PC-3 (cell line): ENCODE measurements at places on chromosomes 11 and 22. TPM values are rescaled to one million over a fixed set of nuclear protein-coding genes. Genes with fewer than 3 reads are reported as not detected.

The HEPN1 gene
- not detected in 2 replicates for total RNA-seq

The P2RX6 gene
- 1.1 TPM in 1 of 2 replicates, not detected in the other for total RNA-seq

The MRGPRX1 gene
- not detected in 2 replicates for total RNA-seq

The C11orf86 gene
- not detected in 2 replicates for total RNA-seq

GRCh38 chr22:28424427-28425080 is 255.1 kb downstream of the TTC28 start:
- H3K27ac ChIP-seq, result no peak overlapping the region
- no peaks in the 10 kb centered on the region for H3K27me3 ChIP-seq
- H3K36me3 ChIP-seq, result no peaks in the 10 kb centered on the region
- peaks cover 18% of the 10 kb centered on the region for H3K4me1 ChIP-seq
- peak; percentile 68 for DNase-seq

DNA sequence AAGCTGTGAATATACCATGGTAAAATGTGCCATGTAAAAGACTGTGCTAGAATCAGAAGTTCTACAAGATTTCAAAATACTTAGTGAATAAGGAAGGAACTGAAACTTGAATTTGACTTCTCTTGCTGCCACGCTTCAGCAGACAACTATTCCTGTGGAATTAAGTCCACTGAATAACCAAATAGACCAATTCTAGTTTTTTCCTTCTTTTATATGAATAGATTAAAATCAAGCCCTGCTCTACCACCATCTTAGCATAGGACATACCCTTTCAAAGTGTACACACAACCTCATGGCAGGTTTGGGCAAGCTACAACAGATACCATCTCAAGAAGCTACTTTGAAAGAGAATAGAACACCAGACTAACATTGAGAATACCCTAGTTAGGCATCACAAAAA is 23.4 kb upstream of the CLNS1A start:
- no peak overlapping the region for H3K27ac ChIP-seq
- H3K27me3 ChIP-seq, result no peaks in the 10 kb centered on the region
- no peak for DNase-seq

DNA sequence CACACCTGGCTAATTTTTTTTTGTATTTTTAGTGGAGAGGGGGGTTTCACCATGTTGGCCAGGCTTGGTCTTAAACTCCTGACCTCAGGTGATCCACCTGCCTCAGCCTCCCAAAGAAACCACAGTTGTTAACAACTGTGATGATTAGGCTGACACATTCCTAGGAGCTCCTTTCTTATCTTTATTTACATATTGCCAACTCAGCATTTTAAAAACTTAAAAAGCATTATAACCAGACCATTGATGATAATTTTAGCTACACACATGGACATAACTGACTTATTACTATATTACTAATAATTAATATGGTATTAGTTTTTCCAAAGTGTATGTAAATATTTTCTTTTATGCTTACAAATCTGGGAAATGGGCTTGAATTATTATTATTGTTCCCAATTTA is 82.9 kb upstream of the FAT3 start:
- no peaks in the 10 kb centered on the region for H3K36me3 ChIP-seq
- no peaks in the 10 kb centered on the region for H3K27me3 ChIP-seq
- no peak for DNase-seq
- H3K4me1 ChIP-seq, result no peaks in the 10 kb centered on the region
- no peak overlapping the region for H3K4me3 ChIP-seq

DNA sequence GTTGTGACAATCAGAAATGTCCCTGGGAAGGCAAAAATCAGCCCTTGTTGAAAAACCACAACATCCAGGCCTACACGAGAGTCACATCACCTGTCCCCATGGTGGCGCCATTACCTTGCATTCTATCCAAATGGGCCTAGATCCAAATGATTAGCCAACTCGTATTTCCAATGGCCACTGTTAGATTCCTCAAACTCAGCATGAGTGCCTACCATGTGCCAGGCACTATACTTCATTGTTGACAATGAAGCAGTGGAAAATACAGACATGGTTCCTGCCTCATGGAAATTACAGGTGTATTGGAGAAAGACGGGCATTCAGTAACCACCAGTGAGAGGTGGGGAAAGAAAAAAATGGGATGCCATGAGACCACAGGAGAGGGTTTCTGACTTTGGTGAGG is 29.8 kb upstream of the CREB3L1 start:
- peak overlapping the region; percentile 68; the same call in 1 of the 2 replicates for H3K27ac ChIP-seq
- no peak overlapping the region for H3K4me3 ChIP-seq
- H3K36me3 ChIP-seq, result no peaks in the 10 kb centered on the region
- H3K27me3 ChIP-seq, result no peaks in the 10 kb centered on the region

DNA sequence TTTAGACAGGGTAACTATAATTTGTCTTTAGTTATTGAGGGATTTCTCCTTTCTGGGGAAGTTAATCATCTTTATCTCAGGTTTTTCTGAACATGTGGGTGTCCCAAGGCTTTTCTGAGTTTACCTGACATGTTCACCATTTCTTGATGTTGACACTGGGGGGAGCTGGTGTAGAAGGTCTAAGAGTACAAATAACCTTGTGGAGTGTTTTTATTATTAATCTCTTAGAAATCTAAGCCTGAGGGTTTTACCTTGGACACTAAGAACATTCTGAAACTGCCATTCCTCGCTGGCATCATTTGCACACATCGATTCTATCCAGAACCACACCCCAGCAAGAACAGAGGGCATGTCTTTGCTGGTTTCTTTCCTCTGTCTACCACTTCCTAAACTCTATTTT is 15.6 kb upstream of the C11orf91 start:
- H3K4me1 ChIP-seq, result peaks cover 57% of the 10 kb centered on the region
- peak; percentile 65 for DNase-seq
- H3K27me3 ChIP-seq, result no peaks in the 10 kb centered on the region
- peak overlapping the region; percentile 85 for H3K27ac ChIP-seq
- peaks cover 72% of the 10 kb centered on the region for H3K36me3 ChIP-seq

- no peaks in the 10 kb centered on the region for H3K4me1 ChIP-seq
- no peaks in the 10 kb centered on the region for H3K36me3 ChIP-seq
- H3K27me3 ChIP-seq, result peaks cover 29% of the 10 kb centered on the region
- H3K27ac ChIP-seq, result no peak overlapping the region
- DNase-seq, result no peak
Measured at GRCh38 chr11:107924306-107924705, 3.9 kb upstream of the RAB39A start.

- H3K27ac ChIP-seq, result no peak overlapping the region
- DNase-seq, result no peak
- no peaks in the 10 kb centered on the region for H3K36me3 ChIP-seq
- no peaks in the 10 kb centered on the region for H3K4me1 ChIP-seq
- H3K27me3 ChIP-seq, result no peaks in the 10 kb centered on the region
- no peak overlapping the region for H3K4me3 ChIP-seq
Measured at GRCh38 chr11:70913715-70914231, 338.6 kb downstream of the SHANK2 start.

DNA sequence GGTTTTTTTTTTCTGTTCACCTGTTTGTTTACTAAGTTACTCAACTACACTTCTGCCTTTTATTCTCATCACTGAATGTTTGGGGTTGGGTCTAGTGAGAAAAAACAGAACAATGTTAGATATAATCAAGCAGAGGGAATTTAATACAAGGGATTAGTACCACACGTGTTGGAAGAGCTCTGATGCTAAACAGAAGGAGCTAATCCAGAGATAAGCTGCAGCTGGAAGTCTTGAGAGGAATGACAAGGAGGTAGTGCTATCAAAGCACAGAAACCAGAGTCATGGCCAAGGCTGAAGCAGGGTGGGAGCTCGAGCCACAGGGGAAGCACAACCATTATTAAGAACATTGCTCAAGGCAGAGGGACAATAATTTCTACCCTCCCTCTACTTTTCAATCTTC is 604.1 kb upstream of the ANO5 start:
- no peaks in the 10 kb centered on the region for H3K4me1 ChIP-seq
- H3K27ac ChIP-seq, result no peak overlapping the region
- no peak for DNase-seq

GRCh38 chr11:125408311-125408711 is 87.8 kb downstream of the FEZ1 start:
- H3K27ac ChIP-seq, result no peak overlapping the region
- peaks cover 95% of the 10 kb centered on the region for H3K27me3 ChIP-seq
- no peak for DNase-seq
- no peaks in the 10 kb centered on the region for H3K36me3 ChIP-seq
- no peak overlapping the region for H3K4me3 ChIP-seq
- no peaks in the 10 kb centered on the region for H3K4me1 ChIP-seq

GRCh38 chr11:100991541-100991940 is 138.1 kb downstream of the PGR start:
- H3K4me3 ChIP-seq, result no peak overlapping the region
- DNase-seq, result no peak
- no peaks in the 10 kb centered on the region for H3K27me3 ChIP-seq
- no peaks in the 10 kb centered on the region for H3K36me3 ChIP-seq
- no peak overlapping the region for H3K27ac ChIP-seq
- H3K4me1 ChIP-seq, result no peaks in the 10 kb centered on the region

DNA sequence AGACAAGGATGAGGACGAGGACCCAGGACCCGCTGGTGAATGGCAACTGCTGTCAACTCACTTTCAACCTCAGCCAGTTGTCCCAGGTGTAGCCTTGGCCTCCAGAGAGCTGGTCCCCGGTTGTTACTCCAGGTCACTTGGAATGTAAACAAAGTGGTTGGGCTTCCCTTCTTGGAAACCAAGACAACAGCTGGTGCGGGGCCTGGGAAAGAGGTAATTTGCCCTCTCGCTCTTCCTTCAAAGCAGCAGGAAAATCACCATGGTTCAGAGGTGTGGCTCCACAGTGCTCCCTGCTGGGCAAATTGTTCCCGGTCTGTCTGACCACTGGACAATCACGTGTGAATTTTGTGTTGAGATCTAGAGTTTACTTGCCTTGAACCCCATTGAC is 15.0 kb downstream of the SLC1A2 start:
- no peak overlapping the region for H3K4me3 ChIP-seq
- DNase-seq, result peak; percentile 69
- H3K27ac ChIP-seq, result no peak overlapping the region
- no peaks in the 10 kb centered on the region for H3K4me1 ChIP-seq
- no peaks in the 10 kb centered on the region for H3K27me3 ChIP-seq
- H3K36me3 ChIP-seq, result no peaks in the 10 kb centered on the region

- H3K36me3 ChIP-seq, result no peaks in the 10 kb centered on the region
- peak overlapping the region; percentile 6 for H3K27ac ChIP-seq
- DNase-seq, result peak; percentile 79
- H3K27me3 ChIP-seq, result no peaks in the 10 kb centered on the region
Measured at GRCh38 chr11:12411806-12412727, 34.7 kb downstream of the PARVA start.

- H3K4me3 ChIP-seq, result no peak overlapping the region
- peaks cover 17% of the 10 kb centered on the region for H3K4me1 ChIP-seq
- peak; percentile 56 for DNase-seq
Measured at GRCh38 chr22:43823353-43823908, 11.3 kb upstream of the EFCAB6 start.

DNA sequence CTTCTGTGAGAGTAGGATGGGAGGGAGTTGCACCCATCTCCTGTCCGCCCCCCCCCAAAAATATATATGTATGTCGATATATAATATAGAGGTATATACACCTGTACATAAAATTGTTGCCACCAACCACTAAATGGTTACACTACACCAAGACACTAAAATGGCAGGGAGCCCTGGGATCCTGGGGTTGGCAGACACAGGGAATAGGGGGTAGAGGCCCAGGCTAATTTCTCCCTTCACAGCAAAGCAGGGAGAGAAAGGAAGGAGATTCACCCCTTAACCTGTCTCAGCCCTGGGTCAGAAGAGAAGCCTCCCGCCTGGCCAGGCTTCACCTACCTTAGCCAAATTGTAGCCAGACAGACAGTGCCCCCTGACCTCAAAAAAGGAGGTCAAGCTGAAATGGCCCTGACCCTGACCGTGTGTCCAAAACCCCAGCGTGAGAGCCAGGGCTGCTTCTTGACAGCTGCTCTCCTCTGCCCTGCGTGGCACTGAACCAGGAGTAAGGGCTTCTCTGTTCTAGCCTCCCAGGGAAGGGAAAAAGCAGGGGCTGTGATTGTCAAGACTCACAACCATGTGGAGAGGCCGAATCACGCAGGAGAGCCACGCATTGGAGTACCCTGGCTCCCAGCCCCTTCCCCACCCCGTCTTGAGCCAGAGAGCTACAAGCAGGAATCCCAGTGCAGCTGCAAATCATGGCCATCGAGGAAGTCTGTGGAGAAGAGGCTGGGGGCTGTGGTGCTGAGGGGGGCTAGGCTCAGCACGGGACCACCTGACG is 40.5 kb downstream of the SGSM3 start:
- no peak for DNase-seq
- H3K36me3 ChIP-seq, result peaks cover 14% of the 10 kb centered on the region; the same call in 1 of the 2 replicates
- H3K4me3 ChIP-seq, result no peak overlapping the region
- 0 out of 2 replicates have a peak overlapping the region, but pooled peaks have one; percentile 13 for H3K27ac ChIP-seq
- no peaks in the 10 kb centered on the region for H3K27me3 ChIP-seq
- H3K4me1 ChIP-seq, result peaks cover 10% of the 10 kb centered on the region

GRCh38 chr11:5343474-5344335 is at the start of gene OR51B5:
Gene OR51B5 (minus strand): TSS chr11:5343524. CDS start chr11:5343524, 0 bp downstream.
- no peak within 1 kb of the TSS for H3K4me3 ChIP-seq
- H3K27me3 ChIP-seq, result no peaks in the 10 kb centered on the region
- no peak within 1 kb of the TSS for H3K27ac ChIP-seq
- no peaks in the 10 kb centered on the region for H3K4me1 ChIP-seq
- H3K36me3 ChIP-seq, result no peaks in the 10 kb centered on the region

GRCh38 chr11:62138630-62139425 is 15.0 kb downstream of the INCENP start:
- H3K4me1 ChIP-seq, result no peaks in the 10 kb centered on the region
- no peak for DNase-seq
- no peak overlapping the region for H3K4me3 ChIP-seq
- H3K36me3 ChIP-seq, result peaks cover 69% of the 10 kb centered on the region

DNA sequence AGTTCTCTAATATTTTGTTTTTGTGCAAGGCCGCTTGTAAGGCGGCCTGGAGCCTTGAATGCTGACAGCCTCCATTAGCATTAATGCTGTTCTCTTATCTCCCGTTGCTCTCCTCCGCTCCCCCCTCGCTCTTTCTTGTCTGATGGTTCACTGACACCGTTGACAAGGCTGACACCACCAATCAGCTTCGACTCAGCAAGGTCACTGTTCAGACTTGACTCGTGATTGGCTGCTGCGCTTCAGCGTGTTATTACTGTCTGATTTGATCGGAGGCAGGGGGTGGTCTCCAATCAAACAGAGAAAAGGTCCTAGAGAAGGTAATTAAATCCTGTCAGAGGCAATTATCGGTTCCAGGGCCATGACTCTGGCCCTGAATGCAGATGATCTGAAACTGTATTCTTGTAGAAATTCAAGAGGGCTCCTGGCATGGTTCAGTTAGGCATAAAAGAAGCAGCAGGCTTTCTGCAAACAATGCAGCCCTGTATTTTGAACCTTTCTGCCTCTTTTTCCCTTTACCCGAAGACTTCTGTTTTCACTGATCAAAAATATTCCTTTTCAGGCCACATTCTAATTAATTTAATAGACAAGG is 49.3 kb upstream of the MPPED2 start:
- H3K27me3 ChIP-seq, result no peaks in the 10 kb centered on the region
- no peak overlapping the region for H3K27ac ChIP-seq
- H3K4me3 ChIP-seq, result no peak overlapping the region
- no peaks in the 10 kb centered on the region for H3K4me1 ChIP-seq

DNA sequence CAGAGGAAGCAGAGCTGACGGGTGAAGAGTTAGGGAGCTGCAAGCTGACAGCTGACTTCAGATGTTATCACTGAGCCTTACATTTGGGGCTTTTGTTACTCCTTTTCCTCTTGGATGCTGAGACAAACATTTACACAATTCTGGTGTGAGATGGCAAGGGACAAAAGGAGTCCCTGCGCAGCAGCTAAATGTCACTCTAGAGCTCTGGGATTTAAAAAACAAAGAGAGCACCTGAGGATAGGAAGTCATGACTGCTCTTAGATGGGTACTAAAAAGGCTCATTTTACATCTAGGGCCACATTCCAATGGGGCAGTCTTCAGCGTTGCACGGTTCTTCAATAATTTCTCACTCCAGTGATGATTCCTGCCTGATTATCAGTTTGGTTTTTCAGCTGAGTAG is 204.5 kb downstream of the RAB38 start:
- no peaks in the 10 kb centered on the region for H3K27me3 ChIP-seq
- H3K4me3 ChIP-seq, result no peak overlapping the region
- no peak for DNase-seq
